Frontal cortex (tissue), 4 donors: ENCODE measurements at places on chromosomes 6 and 20. TPM values are rescaled to one million over a fixed set of nuclear protein-coding genes. Genes with fewer than 3 reads are reported as not detected.

DNA sequence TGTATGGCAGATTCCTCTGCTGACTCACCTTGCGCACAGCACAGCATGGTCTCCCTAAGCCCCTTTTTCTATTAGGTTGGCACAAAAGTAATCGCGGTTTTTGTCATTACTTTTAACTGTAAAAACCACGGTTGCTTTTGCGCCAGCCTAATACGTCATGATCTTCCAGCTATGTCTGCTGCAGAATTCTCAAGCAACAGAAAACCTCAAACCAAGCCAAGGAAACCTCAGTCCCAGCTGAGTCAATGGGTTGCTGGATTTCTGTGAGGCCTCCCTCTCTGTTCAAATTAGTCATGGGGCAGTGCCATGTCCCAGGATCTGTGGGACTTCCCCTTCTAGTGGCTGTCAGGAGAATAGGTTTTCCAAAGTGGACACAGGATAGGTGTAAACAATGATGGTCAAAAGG is 15.7 kb upstream of the ENPP1 start:
- no peak for DNase-seq

- DNase-seq = no peak
Observed at GRCh38 chr20:50317609-50318008, 127.0 kb downstream of the CEBPB start.

DNA sequence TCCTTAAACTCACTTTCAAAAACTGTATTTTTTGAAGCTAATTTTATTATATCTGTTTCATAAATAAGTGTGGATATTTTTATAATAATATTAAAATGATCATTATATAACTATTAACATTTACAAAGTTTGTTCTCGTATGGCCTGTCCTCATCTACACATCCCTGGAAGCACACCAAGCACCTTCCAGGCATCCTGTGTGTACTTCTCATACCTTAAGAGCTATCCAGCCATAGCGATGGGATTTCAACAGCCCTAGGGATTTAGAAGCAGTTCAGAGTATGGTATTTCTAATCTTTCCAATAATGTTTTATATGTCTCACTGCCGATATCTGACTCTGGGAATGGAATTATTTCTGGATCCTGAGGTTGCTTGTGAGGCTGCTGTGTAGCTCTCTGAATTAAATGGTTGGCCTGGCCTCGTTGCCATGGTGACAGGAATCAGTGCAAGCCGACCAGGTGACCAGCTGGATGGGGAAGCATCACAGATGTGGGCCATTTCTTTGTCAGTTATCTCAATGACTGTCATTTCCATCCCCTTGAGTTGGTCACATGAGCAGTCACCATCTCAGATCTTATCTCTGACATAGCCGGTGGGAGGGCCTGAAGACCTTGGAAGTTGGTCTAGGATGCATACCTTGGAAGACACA is 265.2 kb upstream of the RIN2 start:
- no peak for DNase-seq

DNA sequence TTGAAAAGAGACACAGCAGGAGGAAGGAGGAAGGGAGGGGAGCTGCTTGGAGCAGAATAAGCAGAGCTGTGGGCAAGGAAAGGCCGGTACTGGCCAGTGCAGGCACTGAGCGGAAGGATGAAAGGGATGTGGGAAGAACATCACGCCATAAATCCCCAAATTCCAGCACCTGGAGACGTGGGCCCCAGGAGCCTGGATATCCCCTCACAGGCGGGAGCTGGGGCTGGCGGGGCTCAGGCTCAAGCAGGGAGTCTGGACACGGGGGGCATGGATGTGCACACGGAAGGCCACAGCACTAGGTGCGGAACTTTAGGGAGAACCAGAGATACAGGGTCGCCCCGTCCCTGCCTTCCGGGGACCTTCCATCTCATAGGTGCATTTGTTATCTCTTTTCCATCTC is 7.5 kb upstream of the RPP40 start:
- DNase-seq = no peak

DNA sequence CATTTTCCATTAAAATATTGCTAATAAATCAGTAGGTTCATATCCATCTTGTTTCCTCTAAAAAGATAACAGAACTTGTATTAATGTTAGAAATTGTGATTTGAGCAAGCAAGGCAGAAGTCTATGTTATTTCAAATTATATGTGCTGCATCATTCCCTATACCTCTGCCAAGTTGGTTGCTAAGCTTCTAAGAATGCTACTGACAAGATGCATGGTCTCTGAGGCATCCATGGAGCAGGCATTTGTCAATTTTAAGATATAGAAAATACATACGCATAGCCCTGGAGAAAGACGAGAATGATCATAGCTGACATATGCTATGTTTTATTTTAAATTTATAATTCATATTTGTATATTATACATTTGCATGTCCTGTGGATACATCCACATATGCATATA is 168.3 kb upstream of the THEMIS start:
- no peak for DNase-seq

DNA sequence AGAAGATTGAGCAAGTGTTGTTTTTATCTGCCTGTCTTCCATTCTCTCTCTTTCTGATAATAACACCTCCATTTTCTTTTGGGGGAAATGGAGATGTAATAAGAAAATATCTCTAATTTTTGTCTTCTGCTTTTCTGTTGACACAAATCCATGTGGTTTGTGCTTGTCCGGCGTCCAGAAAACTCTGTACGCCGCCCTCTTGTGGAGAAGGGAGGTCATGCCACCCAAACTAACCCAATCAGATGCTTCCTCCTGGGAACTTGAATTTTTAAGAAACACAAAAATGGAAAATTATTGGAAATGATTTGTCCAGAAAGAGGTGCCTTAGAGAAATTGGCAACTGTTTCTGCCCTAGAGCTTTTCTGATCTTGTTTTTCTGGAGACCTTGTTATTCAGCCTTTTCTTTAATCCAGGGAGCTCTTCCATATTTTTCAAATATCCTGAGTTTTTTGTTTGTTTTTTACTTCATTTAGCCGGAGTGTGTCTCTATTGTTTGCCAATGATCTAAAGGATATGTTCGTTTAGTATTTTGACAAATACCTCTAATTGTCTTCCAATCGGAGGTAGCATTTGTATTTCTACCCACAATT is 17.8 kb upstream of the FNDC1 start:
- DNase-seq = no peak

DNA sequence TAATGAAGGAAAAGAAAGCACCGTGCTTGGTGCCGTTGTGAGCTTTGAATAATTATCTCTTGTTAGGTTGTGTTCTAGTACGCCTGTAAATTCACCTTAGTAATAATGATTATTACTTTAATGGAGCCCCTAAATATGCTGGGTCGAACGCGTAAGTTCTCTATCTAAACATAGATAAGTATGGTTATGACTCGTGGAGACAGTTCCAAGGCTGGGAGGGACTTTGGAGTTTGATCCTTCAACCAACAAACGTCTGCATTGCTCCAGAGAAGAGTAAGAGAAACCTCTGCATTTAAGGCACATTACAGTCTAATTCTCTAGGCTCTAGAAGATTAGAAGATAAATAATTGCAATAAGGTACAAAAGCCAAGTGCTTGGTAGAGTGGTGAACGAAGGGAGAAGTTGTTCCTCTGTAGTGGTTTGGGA is 514 bp downstream of the ACOT13 start:
- no peak for DNase-seq

DNA sequence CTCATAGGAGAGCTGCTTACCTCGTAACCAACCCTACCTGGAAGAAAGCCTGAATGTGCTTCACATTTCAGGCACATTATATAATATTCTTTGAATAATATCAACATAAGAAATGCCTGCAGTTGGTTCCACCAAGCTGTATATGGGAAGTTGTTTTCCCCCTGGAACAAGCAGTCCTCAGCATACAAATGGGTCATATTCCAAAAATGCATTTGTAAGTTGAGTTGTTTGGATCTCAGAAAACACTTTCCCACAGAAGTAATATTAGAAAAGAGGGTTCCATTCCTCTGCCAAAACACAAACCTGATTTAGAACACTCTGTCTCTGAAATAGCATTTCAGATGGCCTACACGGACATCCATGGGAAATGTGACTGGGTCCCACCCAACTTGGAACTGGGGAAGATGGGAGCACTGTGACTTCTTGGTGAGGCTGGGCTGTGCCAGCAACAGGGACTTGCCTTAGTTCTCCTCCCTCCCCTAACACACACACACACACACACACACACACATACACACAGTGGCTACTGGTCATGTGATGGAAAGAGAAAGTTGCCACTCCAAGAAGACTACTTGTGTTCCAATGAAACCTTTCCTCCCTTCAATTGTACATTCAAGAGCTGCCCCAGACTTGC is 11.4 kb upstream of the RCAN2 start:
- DNase-seq = no peak

- DNase-seq = no peak
Observed at GRCh38 chr6:81067057-81067456, 685.4 kb downstream of the TENT5A start.

DNA sequence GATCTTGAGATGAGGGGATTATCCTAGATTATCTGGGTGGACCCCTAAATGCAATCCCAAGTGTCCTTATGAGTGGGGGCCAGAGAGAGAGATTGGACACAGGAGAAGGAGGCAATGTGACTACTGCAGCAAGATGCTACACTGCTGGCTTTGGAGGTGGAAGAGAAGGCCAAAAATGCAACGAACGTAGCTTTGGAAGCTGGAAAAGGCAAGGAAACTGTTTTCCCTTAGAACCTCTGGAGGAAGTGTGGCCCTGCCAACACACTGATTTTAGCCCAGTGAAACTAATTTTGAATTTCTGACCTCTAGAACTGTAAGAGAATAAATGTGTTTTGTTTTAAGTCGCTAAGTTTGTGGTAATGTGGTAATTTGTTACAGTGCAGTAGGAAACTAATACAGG is 15.7 kb downstream of the PPARD start:
- DNase-seq = no peak

- no peak for DNase-seq
Observed at GRCh38 chr20:62321521-62321948, 18.7 kb downstream of the ADRM1 start.

DNA sequence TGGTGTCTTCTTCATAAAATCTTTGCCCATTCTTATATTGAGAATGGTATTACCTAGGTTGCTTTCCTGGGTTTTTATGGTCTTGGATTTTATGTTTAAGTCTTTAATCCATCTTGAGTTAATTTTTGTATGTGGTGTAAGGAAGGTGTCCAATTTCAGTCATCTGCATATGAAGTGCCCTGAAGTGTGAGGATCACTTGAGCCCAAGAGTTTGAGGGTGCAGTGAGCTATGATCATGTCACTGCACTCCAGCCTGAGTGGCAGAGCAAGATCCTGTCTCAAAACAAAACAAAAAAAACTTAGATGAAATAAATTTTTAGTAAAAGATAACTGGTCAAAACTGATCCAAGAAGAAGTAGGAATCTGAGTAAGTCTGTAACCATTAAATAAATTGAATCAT is 215.4 kb downstream of the TBC1D7 start:
- no peak for DNase-seq

GRCh38 chr6:170107606-170108222 is 183.2 kb downstream of the DLL1 start:
- no peak for DNase-seq

DNA sequence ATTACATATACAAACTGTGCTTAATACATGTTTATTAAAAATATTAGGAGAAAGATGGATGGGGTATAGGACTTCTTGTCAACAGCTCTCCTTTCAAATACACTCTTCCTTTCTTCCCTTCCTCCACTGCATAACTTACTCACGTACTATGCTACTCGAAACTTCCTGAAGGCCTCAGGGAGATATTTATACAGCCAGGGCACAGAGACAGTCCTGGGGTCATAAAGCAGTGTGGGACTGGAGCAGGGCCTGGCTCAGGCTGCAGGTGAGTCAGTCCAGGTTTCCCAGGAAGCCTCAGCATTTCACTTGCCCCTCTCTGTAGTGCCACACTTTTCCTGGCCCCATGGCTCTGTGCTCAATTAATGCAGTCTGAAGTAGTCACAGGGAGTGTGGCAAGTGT is 157.0 kb downstream of the UBE3D start:
- DNase-seq = no peak

- DNase-seq = no peak
Observed at GRCh38 chr6:107621229-107621937, 131.5 kb downstream of the SOBP start.

DNA sequence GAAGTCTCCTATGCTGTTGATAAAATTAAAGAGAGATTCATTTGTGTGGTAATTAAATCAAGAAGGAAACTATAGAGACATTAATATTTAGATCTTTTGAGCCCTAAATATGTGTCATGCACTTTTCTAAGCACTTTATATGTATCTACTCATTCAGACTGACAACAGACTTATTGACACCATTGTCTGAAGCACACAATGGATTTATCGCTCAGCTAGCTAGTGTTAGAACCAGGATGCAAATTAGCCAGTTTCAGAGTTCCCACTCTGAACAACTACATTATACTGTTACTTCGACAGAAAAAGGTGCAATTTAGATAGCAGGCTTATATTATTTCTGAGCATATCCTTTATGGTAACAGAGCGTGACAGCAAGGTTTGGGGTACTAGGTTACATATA is 27.7 kb upstream of the KIAA0408 start:
- DNase-seq = no peak

GRCh38 chr6:111646942-111647341 is 41.3 kb upstream of the TRAF3IP2 start:
- no peak for DNase-seq

DNA sequence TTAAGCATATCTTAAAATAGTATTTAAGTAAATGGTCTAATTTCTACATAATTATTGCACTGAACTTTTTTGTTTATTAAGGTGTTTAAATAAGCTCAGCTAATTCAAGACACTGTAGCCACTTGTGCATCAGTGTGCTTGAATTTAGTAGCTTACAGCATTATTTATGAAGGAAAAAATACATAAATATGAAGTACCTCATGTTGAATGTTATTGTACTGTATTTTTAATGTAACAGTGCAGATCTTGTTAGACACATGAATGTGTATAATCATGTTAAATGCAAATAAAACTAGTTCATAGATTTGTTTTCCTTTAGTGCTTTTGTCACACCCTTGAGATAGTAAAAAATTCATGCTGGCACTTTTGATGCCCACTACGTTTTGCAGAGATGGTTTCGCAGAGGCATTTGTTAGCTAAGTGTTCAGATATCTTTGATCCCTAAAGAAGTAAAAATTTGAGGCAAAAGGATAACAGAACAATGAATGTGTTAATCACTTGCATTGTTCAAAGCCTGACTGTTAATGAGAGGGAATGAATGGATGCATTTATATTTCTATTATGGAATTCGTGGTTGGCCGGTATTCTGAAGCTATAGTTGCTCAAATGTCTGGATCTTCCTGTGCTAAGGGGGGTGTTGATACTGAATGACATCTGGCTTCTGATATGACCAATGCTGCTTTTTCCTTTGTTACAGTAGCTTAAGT is 8.8 kb downstream of the BTBD3 start:
- DNase-seq = no peak

BANF2 gene
- total RNA-seq = not detected

CTSZ gene
- 10.6 TPM for total RNA-seq

ZBTB2 gene
- total RNA-seq = 11.4 TPM

ENPP1 gene
- 0.41 TPM for total RNA-seq

SLC17A3 gene
- total RNA-seq = not detected

BTN1A1 gene
- total RNA-seq = not detected

RBM39 gene
- 450 TPM for total RNA-seq

FGD2 gene
- 0.82 TPM for total RNA-seq

HFE gene
- total RNA-seq = 0.41 TPM

MEI4 gene
- 0.82 TPM for total RNA-seq

FAM83B gene
- total RNA-seq = 0.41 TPM
